ENCODE measurements at places on chromosomes 12 and 14. TPM values are rescaled to one million over a fixed set of nuclear protein-coding genes. Genes with fewer than 3 reads are reported as not detected.

Gene NAB2
- 14.0 TPM for total RNA-seq

GRCh38 chr12:85182699-85183098 lies 97.3 kb upstream of the ALX1 start:
- DNase-seq = no peak
- H3K4me1 ChIP-seq = no peaks in the 10 kb centered on the region
- no peak overlapping the region for H3K4me3 ChIP-seq
- no peaks in the 10 kb centered on the region for H3K36me3 ChIP-seq
- no peaks in the 10 kb centered on the region for H3K27me3 ChIP-seq
- H3K27ac ChIP-seq = no peak overlapping the region

- H3K27me3 ChIP-seq = no peaks in the 10 kb centered on the region
- H3K4me3 ChIP-seq = no peak overlapping the region
- no peaks in the 10 kb centered on the region for H3K36me3 ChIP-seq
- no peak overlapping the region for H3K27ac ChIP-seq
- H3K4me1 ChIP-seq = no peaks in the 10 kb centered on the region
These were observed 21.0 kb downstream of the PAH start for GRCh38 chr12:102896067-102896466.

DNA sequence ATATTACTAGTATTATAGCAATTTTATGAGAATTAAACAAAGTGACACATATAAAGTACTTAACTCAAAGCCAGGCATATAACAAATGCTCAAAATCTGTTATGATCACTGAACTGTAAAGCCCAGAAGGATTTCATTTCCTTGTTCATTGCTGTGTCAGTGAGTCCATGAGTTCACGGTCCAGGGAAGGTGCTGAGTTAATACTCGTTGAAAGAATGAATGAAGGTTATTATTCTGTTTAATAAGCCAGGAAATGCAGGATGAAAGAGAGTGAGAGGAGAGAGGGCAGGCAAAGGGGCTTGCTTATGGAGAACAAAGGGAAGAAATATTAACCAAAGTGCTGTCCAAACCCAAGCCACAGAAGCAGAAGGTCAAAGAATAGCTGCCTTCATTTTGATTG lies 40.2 kb upstream of the NT5DC3 start:
- H3K4me3 ChIP-seq = no peak overlapping the region
- H3K4me1 ChIP-seq = peaks cover 26% of the 10 kb centered on the region
- H3K27me3 ChIP-seq = peaks cover 8% of the 10 kb centered on the region
- no peak for DNase-seq
- H3K27ac ChIP-seq = no peak overlapping the region
- no peaks in the 10 kb centered on the region for H3K36me3 ChIP-seq

- DNase-seq = no peak
- H3K4me3 ChIP-seq = no peak overlapping the region
- no peaks in the 10 kb centered on the region for H3K36me3 ChIP-seq
These were observed 99.1 kb downstream of the FIGNL2 start for GRCh38 chr12:51749206-51749985.

DNA sequence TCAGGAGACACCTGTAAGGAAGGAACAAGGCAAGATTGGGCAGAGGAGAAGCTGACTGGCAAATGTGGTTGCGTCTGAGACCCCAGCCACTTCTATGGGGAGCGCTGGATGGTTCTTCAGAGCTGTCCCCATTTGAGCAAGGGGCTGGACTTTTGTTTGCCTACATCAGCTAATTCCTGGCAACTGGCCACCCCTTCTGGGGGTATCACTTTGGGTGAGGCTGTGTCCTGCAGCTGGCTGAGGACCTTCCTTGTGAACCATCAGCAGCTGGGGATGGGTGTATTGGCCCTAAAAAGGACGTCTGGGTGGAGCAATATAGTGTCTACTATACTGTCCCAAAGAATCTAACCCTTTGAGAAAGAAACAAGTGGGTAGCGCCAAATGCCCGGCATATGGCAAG lies 23.6 kb downstream of the PPFIBP1 start:
- H3K4me3 ChIP-seq = no peak overlapping the region
- H3K36me3 ChIP-seq = peaks cover 12% of the 10 kb centered on the region
- no peak overlapping the region for H3K27ac ChIP-seq
- DNase-seq = no peak

DNA sequence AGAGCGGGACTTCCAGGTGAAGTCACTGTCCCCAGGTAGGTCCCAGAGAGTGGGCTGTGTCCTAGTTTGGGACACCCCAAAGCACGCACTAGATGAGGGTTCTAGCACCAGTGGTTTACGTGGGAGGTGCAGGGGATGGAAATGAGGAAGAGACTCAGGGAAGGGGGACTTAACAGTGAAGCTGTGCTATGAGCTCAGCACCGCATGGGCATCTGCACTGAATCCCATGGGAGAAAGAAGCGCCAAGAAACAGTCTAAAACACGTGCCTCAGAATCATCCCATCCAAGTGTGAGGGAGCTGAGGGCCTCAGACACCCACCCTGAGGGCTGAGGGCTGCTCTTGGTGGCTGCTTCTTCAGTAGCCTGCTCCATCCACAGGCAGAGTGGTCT lies 71.5 kb upstream of the ZFP36L1 start:
- no peaks in the 10 kb centered on the region for H3K27me3 ChIP-seq
- H3K4me1 ChIP-seq = no peaks in the 10 kb centered on the region
- DNase-seq = no peak
- H3K36me3 ChIP-seq = peaks cover 15% of the 10 kb centered on the region

Gene KRT8
- total RNA-seq = 194 TPM

- H3K36me3 ChIP-seq = peaks cover 18% of the 10 kb centered on the region
- no peak overlapping the region for H3K27ac ChIP-seq
- no peaks in the 10 kb centered on the region for H3K4me1 ChIP-seq
- peaks cover 9% of the 10 kb centered on the region for H3K27me3 ChIP-seq
- H3K4me3 ChIP-seq = no peak overlapping the region
- DNase-seq = no peak
These were observed 97.3 kb downstream of the DERA start for GRCh38 chr12:16008421-16008824.

GRCh38 chr12:18165422-18165871 lies 75.5 kb upstream of the RERGL start:
- no peak overlapping the region for H3K27ac ChIP-seq
- no peaks in the 10 kb centered on the region for H3K36me3 ChIP-seq
- no peak for DNase-seq

Gene TAS2R13
- total RNA-seq = 0.90 TPM

Gene RTN1
- total RNA-seq = 2.1 TPM

DNA sequence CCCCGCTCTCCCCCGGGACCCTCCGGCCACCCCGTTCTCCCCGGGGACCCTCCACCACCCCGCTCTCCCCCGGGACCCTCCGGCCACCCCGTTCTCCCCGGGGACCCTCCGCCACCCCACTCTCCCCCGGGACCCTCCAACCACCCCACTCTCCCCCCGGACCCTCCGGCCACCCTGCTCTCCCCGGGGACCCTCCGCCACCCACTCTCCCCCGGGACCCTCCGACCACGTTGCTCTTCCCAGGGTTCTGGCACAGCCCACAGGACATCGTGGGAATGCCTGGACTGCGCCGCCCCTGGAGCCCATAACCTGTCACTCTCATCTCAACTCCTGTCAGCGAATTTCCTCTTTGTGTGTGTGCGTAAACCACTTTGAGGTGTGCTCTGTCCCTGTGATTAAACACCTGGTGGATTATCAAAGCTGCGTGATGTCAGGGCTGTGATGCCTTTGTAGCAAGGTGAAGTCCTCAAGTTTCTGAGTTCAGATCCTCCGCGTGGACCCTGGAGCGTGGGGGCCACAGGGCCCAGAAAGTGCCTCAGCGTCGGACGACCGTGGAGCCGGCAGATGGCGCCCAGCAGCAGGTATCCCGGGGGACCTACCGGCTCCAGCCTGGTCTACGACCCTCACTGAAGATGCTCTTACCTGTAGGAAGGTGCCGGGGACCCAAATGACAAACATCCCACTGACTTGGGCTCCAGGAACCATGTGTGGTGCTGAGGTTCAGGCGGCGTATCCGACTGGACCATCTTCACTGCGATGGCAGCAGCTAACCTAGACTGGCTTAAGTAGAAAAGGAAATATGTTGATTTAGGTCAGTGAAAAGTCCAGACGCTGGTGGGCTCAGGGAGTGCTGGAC lies 63.2 kb upstream of the GALNT9 start:
- no peak overlapping the region for H3K27ac ChIP-seq
- H3K4me1 ChIP-seq = no peaks in the 10 kb centered on the region
- peaks cover 16% of the 10 kb centered on the region for H3K27me3 ChIP-seq
- no peak for DNase-seq
- peaks cover 4% of the 10 kb centered on the region for H3K36me3 ChIP-seq

DNA sequence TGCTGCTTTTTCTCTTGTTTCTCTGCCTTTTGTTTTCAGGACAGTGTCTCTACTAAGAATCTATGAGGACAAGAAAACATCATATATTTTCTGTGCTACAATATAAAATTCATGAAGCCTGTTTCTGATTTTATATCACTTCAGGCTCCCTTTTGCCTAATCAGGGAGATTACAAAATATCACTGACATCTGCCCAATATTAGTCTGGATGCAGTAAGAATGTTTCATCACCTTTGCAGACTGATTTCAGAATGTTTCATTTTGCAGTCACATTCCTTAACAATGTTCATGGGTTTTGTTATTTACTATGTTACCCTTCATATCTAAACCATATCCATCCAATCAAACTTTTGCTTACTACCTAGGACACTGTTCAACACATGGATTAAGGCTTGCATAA lies 491 bp upstream of the CLEC6A start:
- H3K27ac ChIP-seq = peak overlapping the region; percentile 3
- H3K4me3 ChIP-seq = no peak overlapping the region
- H3K27me3 ChIP-seq = no peaks in the 10 kb centered on the region
- H3K4me1 ChIP-seq = peaks cover 28% of the 10 kb centered on the region

- peaks cover 37% of the 10 kb centered on the region for H3K36me3 ChIP-seq
- no peak for DNase-seq
- H3K27ac ChIP-seq = no peak overlapping the region
- no peaks in the 10 kb centered on the region for H3K27me3 ChIP-seq
These were observed 9.4 kb downstream of the EMG1 start for GRCh38 chr12:6980075-6980474.

DNA sequence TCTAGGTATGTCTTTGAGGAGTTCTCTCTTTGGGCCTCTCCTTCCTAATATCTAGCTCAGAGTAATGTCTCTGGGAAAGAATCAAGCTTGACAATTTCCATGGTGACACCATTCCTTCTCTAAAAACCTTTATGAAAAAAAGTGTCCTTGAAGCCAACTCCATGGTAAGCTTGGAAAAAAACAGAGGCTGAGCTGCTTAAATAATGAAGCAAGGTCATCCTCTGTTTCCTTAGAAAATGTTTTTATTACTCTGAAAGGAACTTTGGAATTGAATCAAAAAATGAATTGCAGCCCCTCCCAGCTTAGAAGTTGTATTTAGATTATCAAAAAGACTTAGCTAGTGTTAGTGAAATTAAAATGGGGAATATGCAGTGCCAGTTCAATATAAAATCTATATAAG lies 166.1 kb upstream of the KITLG start:
- H3K36me3 ChIP-seq = no peaks in the 10 kb centered on the region
- H3K4me1 ChIP-seq = no peaks in the 10 kb centered on the region
- peaks cover 2% of the 10 kb centered on the region for H3K27me3 ChIP-seq

Gene FGF23
- not detected for total RNA-seq
